ENCODE measurements at places on chromosomes 16 and 17. TPM values are rescaled to one million over a fixed set of nuclear protein-coding genes. Genes with fewer than 3 reads are reported as not detected.

DOC2A gene
- 0.66 TPM for total RNA-seq

CDRT4 gene
- 1.4 TPM for total RNA-seq

PARD6A gene
- total RNA-seq, result 3.4 TPM

DNA sequence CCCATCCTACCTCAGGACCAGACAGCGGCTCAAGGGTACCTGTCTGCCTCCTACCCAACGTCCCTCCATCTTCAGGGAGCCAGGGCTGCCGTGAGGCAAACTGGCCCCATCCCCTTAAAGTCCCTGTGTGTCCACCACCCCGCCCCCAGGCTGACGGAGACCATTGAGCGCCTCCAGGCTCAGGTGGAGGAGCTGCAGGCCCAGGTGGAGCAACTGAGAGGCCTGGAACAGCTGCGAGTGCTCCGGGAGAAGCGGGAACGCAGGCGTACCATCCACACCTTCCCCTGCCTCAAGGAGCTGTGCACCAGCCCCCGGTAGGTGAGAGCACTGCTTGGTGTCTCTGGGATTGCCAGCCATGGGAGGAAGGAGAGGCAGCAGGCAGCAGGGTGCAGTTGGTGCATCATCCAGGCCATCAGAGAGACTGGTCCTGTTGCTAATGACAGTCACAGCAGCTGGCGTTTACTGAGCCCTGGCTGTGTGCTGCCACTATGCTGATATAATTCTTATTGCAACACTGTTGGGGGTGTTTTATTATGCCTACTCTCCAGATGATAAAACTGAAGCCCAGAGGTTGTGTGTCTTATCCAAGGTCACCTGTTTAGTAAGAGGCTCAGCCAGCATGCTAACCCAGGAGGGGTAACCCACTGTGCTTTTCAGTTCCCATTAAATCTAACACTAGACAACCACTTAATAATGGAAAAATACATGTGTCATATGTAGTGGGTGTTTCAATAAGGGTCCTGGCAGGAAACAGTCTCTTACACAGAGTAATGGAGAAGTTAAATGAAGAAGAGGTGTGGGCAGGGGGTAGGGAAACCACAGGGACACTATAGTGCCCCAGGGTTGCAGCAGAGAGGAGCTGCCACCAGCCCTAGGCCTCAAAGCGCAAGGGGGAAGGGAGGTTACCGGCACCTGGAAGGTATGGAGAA, 10.3 kb upstream of the MRPL58 start:
- peaks cover 23% of the 10 kb centered on the region for H3K4me1 ChIP-seq
- no peak for DNase-seq
- H3K36me3 ChIP-seq, result peaks cover 68% of the 10 kb centered on the region
- no peaks in the 10 kb centered on the region for H3K27me3 ChIP-seq

- H3K4me3 ChIP-seq, result no peak overlapping the region
- no peak for DNase-seq
These were observed 61.5 kb downstream of the EPN2 start for GRCh38 chr17:19298569-19299213.

- no peak overlapping the region for H3K4me3 ChIP-seq
- H3K4me1 ChIP-seq, result peaks cover 99% of the 10 kb centered on the region
- H3K27ac ChIP-seq, result peak overlapping the region; percentile 18
These were observed 6.9 kb downstream of the CREBBP start for GRCh38 chr16:3873482-3874173.
